ENCODE measurements at places on chromosomes 1 and 21.
A peak's percentile ranks its signal among the peaks of the same experiment; 100 is the strongest.

DNA sequence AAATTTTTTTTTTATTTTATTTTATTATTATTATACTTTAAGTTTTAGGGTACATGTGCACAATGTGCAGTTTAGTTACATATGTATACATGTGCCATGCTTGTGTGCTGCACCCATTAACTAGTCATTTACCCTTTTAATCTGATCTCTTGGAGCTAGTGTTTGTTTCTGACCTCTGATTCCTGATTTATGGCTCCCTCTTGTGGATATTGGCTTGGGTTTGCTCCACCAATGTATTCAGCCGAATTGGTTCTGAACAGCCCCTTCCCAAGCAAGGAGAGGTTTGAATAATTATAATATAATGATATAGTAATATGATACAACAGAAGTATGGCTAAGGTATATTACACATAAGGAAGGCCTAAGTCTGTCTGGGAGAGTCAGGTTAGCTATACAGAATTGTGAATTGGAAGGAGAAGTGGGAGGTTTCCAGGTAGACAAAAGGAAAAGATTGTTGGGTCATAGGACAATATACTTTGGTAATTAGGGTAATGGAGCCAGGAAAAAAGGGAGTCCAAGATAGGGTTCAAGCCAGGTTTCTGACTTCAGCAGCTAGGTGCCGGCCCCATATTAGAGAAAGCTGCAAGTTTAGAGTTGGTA, 53.1 kb upstream of the HMCN1 start:
- no peak for DNase-seq

- DNase-seq, result no peak
Measured at GRCh38 chr1:37010011-37010410, 24.3 kb downstream of the GRIK3 start.

GRCh38 chr21:41578083-41578482, 70.1 kb upstream of the TMPRSS2 start:
- no peak for DNase-seq

GRCh38 chr1:25813071-25813733, 6.6 kb upstream of the MTFR1L start:
- DNase-seq, result no peak

DNA sequence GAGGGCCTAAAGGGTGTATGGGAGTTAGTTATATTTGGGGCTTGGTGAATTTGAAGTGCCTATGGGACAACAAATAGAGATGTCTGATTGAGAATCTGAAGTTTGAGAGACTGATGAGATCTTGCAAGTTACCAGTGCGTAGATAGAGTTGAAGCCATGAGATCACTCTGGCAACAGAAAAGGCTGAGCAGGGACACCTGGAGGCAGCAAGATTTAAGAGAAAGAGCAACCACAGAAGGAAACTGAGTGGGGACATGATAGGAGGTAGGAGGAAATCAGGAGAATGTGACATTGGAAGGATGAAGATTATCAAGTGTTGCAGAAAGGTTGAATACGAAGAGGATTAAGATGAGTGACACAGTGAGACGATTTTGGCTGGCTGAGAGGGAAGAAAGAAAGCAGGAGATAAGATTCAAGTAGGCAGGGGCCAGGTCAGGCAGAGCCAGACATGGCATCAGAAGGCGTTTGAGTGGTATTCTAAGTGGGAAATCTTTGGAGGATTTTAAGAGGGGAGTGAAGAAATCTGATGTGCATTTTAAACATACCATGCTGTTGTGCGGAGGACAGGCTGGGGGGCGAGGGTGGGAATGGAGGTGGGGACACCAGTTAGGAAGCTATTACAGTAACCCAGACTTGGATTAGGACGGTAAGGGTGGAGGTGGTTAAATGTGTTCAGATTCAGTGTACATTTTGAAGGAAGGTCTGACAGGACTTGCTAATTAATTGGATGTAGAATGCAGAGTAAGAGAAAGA, 3.0 kb upstream of the MPL start:
- DNase-seq, result no peak

- no peak for DNase-seq
Measured at GRCh38 chr1:6688001-6688400, 13.6 kb downstream of the DNAJC11 start.

- DNase-seq, result no peak
Measured at GRCh38 chr1:39646232-39647081, 7.0 kb upstream of the HEYL start.

DNA sequence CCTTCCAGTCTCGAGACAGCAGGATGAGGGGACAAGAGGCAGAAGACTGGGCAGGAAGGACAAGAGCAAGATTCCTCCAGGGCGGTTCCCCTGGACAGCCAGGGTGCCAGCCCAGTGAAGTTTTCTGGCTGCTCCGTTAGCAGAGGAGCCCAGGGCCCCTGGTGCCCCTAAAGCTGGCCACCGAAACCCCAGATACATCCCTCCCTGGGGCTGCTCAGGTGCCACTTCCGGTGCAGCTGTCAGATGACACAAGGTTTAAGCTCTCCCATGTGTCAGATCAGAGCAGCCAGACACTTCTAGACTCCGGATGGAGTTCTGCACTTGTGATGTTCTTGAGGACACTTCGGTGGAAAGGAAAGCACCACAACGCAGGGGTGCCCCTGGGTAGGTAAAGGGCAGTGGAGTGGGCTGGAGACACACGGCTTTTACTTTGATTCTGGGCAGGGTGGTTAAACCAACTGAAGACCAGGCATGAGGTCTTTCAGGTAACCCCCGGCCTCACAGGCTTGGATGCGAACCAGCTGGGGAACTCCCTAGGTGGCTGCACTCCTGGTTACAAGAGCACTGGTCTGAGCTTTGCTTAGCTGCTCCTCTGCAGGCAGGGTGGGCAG, 85.7 kb downstream of the ITPKB start:
- DNase-seq, result peak; percentile 56

GRCh38 chr1:24155011-24155782, 12.3 kb upstream of the IL22RA1 start:
- no peak for DNase-seq

DNA sequence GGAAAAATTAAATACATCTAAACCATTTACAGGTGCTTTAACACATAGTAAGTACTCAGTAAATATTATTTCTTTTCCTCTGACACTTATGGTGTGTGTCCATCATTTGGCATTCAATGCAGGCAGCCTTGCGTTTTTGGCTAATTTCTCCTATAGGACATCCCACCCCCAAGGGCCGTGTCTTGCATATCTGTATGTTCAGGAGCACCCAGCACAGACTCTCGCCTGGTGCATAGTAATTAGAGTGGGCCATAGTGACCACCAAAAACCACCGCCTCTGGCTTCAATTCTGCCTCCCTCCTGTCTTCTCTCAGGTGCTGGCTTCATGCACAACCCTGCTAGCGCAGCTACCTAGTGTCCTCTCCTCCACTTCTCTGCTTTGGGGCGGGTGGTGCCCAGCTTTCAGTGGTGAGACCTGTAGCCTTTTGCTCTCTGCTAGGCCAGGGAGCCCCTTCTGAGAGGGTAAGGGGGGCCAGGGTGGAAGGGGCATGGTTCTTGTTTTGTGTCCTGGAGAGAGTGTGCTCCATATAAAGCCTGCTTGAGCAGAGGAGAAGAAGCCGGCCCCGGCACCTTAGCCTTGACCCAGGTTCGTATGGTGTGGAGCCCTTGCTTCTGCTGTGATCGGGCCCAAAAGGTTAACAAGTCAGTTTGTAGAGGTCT, 33.4 kb downstream of the BATF3 start:
- no peak for DNase-seq

- no peak for DNase-seq
Measured at GRCh38 chr1:33660244-33660643, 187.8 kb downstream of the ZSCAN20 start.

DNA sequence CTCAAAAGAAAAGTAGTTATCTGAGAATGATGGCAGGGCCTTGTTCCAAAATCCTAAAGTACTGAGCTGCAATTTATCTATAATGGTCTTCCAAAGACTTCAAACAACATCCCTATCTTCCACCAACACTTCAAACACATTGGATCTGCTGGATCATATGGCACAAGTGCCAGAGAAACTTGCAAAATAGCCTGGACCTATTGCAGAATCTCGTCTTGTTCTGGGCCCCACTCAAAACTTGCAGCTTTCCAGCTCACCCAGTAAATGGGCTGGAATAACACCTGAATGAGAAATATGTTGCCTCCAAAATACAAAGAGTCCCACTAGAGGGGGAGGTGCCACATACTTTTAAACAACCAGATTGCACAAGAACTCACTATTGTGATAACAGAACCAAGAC, 44.0 kb upstream of the PKN2 start:
- no peak for DNase-seq

DNA sequence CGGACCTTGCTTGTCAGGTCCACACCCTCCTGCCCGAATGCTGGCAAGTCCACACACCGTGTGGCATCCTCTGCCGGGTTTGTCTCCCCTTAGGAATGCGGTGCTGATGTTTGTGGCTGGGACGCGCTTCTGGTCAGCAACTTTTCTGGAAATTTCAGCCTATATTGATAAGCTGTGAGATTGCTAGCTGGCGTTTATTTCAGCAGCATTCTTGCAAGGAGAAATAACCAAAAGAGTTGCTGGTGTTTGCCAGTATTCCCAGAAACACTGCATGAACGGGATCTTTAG, 601 bp downstream of the CEPT1 start:
- no peak for DNase-seq

DNA sequence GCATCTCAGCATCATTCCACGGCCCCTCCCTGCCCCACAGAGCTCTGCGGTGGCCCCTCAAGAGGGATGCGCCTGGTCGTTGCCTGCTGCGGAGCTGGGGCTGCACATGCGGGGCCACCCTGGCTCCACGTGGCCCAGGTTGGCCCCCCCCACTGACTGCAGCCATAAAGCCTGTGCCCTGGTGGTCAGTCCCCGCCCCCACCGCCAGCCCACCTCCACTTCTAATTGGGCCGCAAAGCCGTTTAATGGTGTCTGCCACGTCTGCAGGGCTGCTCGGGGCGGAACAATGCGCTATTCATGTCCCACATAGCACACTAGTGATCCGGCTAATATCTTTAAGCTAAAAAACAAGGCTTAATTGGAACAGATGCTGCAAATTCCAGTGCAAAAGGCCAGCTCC, 33.5 kb upstream of the ACTRT2 start:
- DNase-seq, result no peak

GRCh38 chr1:187517546-187517945, 688.8 kb downstream of the PLA2G4A start:
- no peak for DNase-seq

DNA sequence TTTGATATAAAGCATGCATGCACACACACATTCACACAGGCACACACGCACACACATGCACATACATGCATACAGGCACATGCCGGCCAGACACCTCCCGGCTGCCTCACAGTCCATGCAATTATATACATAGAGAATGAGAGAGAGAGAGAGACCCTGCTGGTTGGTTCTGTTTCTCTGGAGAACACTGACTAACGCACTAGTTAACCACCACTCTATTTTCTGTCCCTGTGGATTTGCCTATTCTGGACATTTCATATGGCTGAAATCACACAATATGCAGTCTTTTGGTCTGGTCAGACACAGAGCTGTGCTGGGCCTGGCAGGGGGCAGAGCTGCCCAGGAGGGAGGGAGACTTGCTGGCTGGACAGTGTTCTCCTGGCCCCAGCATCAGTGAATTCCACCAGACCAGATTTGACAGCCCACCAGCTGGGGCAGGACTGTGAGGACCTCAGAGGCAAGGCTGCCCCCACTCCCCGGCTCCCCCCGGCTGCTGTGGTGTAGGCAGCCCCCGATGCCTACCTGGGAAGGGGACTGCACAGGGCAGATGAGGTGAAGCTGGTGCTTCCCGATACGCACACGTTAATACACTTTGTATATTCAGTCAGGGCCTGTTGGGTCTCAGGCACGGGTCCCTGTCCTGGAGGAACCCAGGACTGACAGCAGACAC, 152.2 kb downstream of the NPHP4 start:
- no peak for DNase-seq

DNA sequence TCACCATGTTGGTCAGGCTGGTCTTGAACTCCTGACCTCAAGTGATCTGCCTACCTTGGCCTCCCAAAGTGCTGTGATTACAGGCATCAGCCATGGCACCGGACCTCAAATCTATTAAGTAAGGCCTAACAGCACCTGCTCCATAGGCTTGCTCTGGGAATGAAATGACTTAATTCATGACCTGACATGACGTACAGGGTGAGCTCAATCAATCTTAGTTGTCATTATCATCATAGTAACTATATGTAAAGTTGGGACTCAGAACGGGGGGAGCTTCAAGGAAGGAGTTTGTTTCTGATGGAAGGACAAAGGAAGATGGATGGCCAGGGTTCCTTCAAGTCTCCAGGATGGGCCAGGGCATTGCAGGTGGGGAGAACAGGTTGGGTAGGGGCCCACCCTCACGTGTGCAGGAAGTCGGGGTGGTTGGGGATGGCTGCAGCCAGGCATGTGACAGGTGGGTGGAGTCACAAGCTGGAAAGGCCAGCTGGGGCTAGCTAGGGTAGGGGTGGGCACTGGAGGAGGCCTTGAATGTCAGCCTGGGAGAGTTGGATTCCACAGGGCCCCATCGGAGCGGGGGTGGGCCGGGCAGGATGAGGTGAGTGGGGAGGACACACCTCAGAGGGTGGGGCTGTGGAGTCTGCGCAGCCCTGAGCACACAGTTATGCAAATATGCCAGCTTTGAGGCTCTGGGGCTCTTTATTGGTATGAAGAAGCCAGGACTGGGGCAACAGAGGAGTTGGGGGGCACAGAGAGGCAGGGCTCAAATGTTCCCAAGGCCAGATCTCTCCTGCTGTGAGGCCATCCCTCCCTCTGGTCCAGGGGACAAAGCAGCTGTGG, 9.6 kb downstream of the TRIM62 start:
- no peak for DNase-seq

DNA sequence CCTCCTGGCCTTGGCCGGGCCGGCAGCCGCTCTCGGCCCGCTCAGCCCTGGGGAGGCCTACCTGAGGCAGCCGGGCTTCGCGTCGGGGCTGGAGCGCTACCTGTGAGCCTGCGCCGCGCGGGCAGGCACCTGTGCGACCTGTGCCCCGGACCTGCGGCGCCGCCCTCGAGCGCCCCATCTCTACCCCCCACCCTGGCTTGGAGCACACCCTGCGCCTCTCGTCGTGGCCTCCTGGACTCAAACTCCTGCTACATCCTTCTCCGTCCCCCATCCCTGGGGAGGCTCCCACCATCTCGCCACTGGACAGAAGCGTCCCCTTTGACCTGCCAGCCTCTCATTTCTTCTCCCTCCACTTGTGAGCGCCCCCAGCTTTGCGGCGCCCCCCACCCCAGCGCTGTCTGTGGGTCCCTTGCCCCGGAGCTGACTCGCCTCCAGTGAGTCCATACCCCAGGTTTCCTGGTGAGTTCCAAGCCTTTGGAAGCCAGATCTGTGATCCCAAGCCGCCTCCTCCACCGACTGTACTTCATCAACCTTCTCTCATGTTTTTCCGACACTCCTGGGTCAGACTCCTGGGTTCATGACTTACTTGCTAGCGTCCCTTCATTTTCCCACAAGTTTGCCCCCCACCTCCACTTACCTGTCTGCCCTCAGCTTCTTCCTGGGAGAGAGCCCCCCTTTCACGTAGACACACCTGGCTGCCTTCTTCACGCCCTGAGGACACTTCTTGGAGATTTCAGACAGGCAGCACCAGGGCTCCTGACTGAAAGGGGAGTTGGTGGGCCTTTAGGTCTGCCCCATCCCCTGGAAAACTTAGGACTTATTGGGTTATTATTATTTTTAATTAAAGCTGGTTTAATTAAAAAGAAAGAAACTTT, 1.3 kb downstream of the FOXE3 start:
- no peak for DNase-seq

Measured in memory B cell (primary cell).